ENCODE measurements at places on chromosomes 16 and 17.

DNA sequence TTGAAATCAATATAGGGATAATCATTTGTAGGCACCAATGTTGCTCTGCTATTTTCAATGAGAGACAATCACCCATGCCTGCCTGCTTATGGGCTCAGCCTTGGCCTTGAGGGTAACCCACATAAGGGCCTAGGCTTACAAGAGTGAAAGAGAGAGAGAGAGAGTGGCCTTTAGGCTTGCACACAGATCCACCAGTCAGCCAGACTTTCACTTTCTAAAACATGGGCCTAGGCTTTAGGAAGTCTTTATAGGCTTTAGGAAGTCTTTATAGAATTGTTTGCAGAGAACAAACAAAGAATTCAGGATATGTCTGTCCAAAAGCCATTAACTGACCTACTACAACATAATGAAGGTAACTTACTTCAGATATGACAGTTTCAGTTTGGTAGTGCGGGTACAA is 3.4 kb downstream of the ABCA9 start:
- DNase-seq, result no peak

- no peak for DNase-seq
These were observed 324.8 kb downstream of the PMP22 start for GRCh38 chr17:14940108-14940937.

GRCh38 chr17:56407086-56407485 is 186.4 kb upstream of the NOG start:
- DNase-seq, result no peak

DNA sequence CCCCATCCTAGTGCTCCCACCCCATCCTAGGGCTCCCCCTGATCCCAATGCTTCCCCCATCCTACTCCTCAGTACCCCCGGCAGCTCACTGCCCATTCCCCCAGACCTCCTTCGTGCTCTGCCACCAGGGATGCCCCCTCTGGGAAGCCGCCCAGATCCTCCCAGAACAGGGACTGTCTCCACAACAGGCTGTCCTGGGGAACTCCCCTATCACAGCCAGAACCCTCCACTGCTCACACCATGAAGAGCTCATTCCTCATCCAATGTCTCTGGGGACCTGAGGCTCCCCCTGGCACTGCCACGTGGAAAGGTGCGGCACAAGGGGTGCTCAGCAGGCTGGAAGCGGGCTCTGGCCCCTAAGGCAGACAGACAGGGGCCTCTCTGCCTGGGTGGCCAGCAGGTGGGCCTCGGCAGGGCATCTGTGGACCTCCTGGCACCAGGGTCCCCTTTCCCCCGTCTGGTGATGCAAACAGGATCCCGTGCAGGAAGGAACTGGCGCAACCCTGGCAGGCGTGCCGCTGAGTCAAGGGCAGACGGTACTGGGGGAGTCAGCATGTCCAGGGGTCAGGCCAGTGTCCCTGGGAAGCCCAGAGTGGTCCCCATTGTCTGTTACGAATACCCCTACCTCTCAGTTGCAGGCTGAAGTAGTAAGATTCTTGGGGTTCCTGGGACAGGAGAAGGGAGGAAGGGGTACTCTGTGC is 14.8 kb upstream of the PVALEF start:
- DNase-seq, result no peak

GRCh38 chr17:27625856-27626255 is 5.1 kb upstream of the LGALS9 start:
- DNase-seq, result no peak

- no peak for DNase-seq
These were observed 46.4 kb downstream of the TNFRSF13B start for GRCh38 chr17:16925461-16926060.

DNA sequence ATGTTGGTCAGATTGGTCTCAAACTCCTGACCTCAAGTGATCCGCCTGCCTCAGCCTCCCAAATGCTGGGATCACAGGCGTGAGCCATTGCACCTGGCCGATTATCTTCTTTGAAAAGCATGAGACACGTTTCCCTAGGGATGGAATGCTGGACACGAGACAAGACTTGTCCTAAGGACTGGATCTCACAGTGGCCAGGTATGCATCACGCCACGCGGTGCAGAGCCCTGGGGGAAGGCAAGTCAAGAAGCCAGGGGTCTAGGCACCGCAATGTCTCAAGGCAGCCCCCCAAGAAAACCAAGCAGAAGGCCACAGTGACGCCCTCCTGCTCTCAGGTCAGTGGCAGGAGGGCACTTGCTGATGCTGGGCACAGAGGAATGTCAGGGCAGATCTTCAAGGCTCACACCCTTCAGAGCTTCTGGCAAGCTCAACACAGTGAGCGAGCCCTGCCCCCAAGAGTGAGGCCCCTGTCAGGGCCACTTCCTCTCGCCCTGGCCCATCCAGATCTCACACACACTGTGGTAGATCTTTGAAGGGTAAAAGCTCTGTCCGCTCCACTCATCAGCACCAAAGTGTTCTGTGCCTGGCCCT is 134.7 kb downstream of the ZNF778 start:
- no peak for DNase-seq

GRCh38 chr17:8754890-8755289 is 3.5 kb downstream of the SPDYE4 start:
- no peak for DNase-seq

GRCh38 chr16:11677451-11677951 is 9.2 kb downstream of the SNN start:
- no peak for DNase-seq

GRCh38 chr16:48161906-48162305 is 6.1 kb upstream of the ABCC12 start:
- no peak for DNase-seq

GRCh38 chr16:19555938-19556771 is 652 bp downstream of the VPS35L start:
- no peak for DNase-seq

GRCh38 chr16:88484505-88485365 is 31.7 kb downstream of the ZFPM1 start:
- DNase-seq, result no peak

DNA sequence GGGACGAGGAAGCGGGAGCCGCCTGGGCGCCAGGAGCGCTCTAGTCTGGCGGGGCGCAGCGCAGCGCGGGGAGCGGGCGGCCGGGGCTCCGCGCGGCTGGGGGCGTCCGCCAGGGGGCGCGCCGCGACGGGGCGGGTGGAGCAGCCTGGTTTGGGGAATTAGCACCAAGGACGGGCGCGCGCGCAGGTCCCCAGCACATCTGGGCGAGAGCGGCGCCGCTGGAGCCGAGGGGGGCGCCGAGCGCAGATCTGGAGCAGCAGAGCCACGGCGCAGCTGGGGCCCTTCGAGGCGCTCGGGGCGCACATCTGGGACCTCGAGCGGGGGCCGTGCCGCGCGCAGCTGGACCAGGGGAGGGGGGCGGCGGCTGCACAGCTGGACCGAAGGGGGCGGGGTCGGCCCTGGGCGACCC is at the start of gene NXPH3:
NXPH3 (plus strand) TSS at position 193 of the 409 bp plus-strand sequence. CDS start 349 bp downstream, outside the sequence.
- peak; percentile 44 for DNase-seq

- no peak for DNase-seq
These were observed 10.7 kb upstream of the LITAF start for GRCh38 chr16:11597235-11598095.

- DNase-seq, result no peak
These were observed 67.6 kb downstream of the KPNA2 start for GRCh38 chr17:68103148-68103547.

- no peak for DNase-seq
These were observed 2.3 kb downstream of the SLC43A2 start for GRCh38 chr17:1626333-1626732.

- DNase-seq, result no peak
These were observed 4.0 kb downstream of the SRCIN1 start for GRCh38 chr17:38601539-38602351.

- no peak for DNase-seq
These were observed 25.7 kb upstream of the ANKRD40CL start for GRCh38 chr17:50793007-50793406.

GRCh38 chr16:25256695-25257469 is 763 bp downstream of the ZKSCAN2 start:
- no peak for DNase-seq

DNA sequence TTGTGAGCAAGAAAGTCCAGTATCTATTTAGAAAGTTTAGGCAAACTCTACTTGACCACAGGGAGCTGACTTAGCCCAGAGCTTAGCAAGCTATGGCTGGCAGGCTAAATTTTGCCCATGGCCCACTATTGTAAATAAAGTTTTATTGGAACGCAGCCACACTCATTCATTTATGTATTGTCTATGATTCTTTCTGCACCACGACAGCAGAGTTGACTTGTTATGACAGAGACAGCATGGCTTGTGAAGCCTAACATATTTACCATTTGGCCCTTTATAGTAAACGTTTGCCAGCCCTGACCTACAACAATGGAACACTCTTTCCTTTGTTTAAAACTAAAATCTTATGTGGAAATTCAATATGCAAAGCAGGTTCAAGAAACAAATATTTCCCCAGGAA is 100.0 kb upstream of the ZFHX3 start:
- DNase-seq, result no peak

GRCh38 chr16:2776500-2777139 is 460 bp downstream of the ELOB start:
- DNase-seq, result no peak

DNA sequence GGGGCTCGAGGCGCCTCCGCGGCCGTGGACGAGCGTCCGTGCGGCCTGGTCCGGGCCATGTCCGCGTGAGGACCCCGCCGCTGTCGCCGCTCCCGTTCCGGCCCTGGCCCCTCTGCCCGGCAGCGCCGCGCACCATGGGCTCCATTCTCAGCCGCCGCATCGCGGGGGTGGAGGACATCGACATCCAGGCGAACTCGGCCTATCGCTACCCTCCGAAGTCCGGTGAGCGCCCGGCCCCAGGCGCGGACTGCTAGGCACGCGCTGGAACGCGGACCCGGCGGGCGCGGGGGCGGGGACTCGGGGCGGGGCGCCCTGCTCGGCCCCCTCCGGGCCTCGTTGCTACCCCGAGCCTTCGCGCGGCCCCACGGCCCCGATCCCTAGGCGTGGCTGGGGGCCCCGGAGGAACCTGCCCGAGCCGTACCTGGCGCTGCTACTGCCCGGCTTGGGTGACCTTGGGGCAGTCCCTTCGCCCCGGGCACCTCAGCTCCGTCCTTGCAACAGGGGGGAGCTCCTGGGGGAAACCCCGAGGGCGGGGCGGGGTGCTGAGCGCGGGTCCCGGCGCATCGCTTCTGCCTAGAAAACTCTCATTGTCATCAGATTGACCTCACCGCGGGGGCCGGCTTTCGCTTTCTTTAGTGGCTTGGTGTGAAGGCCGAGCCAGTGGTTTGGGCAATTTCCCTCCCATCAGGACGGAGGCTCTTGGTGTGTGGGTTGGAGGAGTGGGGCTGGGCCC is 367 bp downstream of the MGRN1 start:
- DNase-seq, result no peak

DNA sequence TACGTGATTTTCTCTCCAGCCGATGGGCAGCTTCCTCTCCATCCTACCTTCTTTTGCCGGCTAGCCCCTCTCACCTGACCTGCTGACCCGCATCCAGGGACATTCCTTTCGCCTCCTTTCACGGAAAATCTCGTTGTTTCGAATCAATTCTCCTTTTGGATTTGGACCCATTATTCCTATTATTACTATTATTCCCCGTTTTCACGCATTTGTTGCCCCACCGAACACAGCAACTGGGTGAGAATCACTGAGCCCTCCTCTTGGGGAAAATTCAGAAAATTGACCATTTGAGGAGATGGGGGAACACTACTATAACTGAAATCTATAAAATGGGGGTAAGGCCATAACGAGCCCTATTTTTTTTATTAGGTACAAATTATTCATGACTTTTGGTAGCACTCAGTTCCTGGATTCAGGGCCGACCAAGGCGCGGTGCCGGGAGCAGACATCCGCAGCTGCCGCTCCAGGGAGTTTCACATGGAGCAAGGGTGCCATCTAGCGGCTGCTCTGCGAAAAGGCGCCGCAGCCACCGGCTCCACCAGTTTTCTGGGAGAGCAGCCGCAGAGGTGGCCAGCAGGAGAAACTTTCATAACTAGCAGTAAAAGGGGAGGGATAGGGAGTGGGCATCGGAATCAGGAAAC is 3.3 kb upstream of the HOXB8 start:
- DNase-seq, result peak; percentile 69

DNA sequence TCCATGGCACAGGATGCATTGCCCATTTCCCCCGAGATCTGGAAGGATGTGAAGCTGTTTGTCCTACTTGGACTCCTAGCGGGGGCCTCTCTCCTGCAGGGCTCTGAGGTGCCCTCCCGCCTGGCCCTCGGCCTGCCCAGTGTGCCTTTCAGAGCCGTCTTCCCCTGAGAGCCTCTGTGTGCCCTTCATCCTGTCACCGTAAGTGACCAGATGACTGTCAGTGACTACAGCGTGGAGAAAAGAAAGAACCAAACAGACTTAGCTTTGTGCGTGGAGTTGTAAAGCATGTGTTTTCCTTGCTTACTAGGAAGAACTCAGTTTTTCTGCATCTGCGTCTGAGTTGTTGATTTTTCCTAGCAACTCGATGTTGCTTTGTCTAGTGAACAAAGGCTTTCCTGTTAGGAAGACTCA is 56.1 kb downstream of the BANP start:
- DNase-seq, result no peak

DNA sequence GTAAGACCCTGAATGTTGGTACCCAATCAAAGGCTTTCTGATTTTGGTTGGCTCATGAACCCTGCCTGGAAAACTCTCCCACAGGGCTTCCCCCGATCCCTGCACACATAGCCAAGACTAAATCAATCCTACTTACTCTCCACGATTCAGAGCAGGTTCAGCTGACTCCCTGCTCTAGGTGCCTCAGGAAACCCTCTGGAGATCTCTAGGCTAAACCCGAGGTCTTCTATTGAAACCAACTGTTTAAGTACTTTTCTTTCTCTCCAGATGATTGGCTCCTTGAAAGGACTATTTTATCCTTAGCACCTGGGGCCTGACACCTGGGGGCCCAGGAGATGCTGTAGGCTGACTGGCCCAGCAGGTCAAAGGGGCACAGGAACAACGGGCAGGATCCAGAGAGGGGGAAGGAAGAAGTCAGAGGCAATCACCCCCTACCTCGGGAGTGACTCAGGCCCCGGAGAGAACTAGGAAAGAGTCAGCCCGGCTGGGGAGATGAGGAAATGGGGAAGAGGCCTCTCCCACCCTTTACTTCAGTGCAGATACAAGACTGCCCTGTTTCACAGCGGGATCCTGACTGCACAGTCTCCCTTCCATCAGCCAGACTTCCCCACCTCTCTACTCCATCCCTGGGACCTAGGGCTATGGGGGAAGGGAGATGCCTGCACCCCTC is 2.0 kb downstream of the TBC1D10B start:
- no peak for DNase-seq

- peak; percentile 39 for DNase-seq
These were observed 37.2 kb downstream of the IRF8 start for GRCh38 chr16:85935974-85936760.

GRCh38 chr17:34393401-34393800 is 30.4 kb upstream of the CCL1 start:
- no peak for DNase-seq

GRCh38 chr17:66355510-66355909 is 53.1 kb downstream of the PRKCA start:
- DNase-seq, result no peak

- DNase-seq, result no peak
These were observed 94.5 kb downstream of the PCTP start for GRCh38 chr17:55845385-55845784.

GRCh38 chr17:42682722-42683403 is 532 bp downstream of the CNTNAP1 start:
- no peak for DNase-seq

GRCh38 chr17:6684881-6685767 is 28.0 kb downstream of the SLC13A5 start:
- DNase-seq, result no peak

Data from stimulated activated CD4-positive, alpha-beta T cell treated with anti-CD3 and anti-CD28 coated beads, Interleukin-1b, Interleukin-23, amount 100 ng/mL, for 1 hour (primary cell).